ENCODE measurements at places on chromosomes 2 and 18.

GRCh38 chr2:125581557-125581956 is 1074.4 kb upstream of the GYPC start:
- no peak for DNase-seq

DNA sequence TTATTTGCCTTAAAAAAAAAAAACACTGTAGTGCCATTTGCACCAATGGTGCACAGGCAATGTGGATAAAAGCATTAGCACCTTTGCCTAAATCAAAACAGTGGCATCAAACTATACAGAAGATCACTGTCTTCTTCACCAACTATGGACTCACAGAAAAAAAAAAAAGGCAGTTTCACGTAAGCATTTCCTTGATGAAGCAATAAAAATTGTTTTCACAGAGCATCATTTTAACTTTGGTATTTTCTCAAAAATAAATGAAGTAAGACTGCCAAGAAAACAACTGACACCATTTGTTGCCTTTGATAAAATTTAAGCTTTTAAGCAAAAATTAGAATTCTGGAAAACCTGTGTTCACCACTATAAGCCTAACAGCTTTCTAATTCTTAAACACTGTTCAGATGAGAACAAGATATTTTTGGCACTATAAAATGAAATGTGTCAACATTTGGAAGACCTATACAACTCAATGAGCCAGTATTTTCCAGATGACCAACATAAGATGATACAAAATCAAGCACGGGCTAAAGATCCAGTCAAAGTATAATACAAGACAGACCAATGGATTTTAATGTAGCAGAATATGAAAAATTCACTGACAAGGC is 21.1 kb downstream of the METTL8 start:
- DNase-seq: no peak

DNA sequence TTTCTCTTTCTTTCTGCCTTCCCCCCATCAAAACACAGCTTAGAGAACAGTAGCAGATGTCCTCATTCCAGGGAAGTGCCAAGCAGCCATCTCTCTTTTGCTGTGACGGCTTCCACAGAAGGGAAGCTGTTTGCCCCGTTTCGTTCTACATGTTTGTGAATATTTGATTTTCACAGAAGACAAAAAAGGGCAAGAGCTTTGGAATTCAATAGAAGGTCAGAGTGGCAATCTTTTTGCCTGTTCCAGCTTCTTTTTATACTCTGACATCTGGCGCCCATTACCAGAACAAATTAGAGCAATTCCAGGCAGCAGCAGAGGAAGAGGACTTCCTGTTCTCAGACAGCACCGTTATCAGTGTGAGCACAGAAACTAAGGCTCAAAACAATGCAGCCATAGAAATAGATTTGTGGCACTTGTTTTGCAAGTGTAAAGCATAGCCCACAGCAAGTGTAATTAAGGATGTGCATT is 79.0 kb upstream of the CDH19 start:
- no peak for DNase-seq

- DNase-seq: no peak
Measured at GRCh38 chr2:5618271-5618670, 73.9 kb upstream of the SOX11 start.

GRCh38 chr2:110838657-110839384 is 106.4 kb downstream of the ACOXL start:
- DNase-seq: no peak

DNA sequence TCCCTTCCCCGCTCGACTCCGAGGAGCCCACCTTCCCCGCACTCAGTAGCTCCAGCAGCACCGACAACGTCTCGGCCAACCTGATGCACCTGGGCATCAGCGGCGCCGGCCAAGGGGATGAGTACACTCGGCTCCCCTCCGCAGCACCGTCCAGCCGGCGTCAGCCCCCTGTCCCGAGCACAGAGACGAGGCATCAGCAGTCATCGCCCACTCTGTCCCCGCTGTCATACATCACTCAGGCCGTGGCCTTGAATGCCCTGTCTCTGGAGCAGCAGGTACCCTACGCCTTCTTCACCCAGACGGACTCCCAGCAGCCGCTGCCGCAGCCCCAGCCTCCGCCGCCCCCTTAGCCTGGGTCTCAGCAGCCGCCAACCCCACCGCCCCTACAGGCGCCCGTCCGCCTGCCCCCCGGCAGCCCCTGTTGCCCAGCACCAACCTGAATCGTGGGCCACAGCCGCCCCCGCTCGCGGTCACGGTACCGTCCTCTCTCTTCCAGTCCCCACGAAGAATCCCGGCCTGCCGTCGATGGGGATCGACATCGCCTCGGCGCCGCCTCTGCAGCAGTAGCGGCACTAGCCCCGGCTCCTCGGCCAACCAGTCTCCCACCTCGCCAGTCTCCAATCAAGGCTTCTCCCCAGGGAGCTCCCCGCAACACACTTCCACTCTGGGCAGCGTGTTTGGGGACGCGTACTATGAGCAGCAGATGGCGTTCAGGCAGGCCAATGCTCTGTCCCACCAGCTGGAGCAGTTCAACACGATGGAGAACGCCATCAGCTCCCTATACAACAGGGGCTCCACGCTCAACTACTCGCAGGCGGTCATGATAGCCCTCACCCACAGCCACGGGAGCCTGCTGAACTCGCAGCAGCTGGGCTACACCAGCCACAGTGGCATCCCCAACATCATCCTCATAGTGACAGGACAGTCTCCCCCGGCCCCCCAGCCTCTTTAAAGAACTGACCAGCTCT is 1195.9 kb upstream of the CHAC2 start:
- no peak for DNase-seq

DNA sequence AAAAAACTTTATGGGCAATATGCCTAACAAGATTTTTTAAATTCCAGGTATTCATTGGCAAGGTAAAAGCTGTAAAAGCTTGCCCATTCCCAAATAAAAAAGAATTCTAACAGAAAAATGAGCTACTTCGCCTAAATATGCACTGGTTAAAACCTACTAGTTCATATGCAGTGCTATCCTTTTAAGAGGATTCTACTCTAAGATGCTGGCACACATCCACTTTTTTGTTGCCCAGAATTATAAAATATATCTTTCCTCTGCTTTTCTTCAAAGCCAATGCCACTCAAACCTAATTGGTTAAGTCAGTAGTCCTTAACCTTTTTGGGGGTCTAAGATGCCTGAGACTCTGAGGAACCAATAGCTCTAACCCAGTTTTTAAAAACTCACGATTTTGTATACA is 3.2 kb downstream of the XPO1 start:
- no peak for DNase-seq

GRCh38 chr2:197075281-197075680 is 148.8 kb upstream of the PGAP1 start:
- no peak for DNase-seq

GRCh38 chr2:100978582-100979191 is 23.4 kb upstream of the RPL31 start:
- no peak for DNase-seq

- DNase-seq: no peak
Measured at GRCh38 chr2:172562298-172562697, 6.4 kb downstream of the PDK1 start.

DNA sequence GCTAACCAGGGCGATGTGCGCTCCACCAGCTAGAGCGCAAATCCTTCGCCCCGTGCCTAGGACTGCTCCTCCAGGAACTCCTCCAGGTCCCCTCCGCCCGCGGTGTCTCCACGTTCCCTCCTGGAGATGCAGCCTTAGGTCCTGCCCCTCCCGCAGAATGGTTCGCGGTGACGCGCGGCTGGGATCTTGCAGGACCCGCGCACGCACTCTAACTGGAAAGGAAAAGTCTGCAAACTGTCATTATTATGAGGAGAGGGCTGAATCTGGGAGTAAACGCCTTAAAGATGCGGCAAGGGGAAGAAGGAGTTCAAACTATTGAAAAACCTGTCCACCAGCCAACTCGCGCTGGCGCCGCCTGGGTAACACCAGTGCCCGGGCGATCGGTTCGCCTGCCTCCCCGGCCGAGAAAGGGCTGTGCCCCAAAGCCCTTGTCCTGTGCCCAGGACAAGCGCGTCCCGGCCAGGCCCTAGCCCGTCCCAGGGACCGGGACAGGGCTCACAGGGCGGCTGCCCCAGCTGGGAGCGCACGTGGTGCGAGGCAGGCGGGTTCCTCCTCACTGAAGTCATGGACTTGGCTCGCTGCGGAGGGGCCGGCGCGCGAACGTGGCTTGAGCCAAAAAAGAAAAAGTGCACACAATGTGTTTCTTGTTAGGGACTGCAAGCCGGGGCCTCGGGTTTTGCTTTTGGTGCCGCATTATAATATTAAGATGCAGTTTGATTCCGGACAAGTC is 5.5 kb upstream of the ID2 start:
- DNase-seq: no peak

GRCh38 chr2:36451512-36451911 is 95.9 kb downstream of the CRIM1 start:
- no peak for DNase-seq

- DNase-seq: no peak
Measured at GRCh38 chr2:206442833-206443734, at the start of gene ADAM23. Gene ADAM23 (plus strand): TSS chr2:206443532. CDS start chr2:206443867, 335 bp downstream.

- no peak for DNase-seq
Measured at GRCh38 chr2:120399889-120400240, 53.9 kb downstream of the INHBB start.

DNA sequence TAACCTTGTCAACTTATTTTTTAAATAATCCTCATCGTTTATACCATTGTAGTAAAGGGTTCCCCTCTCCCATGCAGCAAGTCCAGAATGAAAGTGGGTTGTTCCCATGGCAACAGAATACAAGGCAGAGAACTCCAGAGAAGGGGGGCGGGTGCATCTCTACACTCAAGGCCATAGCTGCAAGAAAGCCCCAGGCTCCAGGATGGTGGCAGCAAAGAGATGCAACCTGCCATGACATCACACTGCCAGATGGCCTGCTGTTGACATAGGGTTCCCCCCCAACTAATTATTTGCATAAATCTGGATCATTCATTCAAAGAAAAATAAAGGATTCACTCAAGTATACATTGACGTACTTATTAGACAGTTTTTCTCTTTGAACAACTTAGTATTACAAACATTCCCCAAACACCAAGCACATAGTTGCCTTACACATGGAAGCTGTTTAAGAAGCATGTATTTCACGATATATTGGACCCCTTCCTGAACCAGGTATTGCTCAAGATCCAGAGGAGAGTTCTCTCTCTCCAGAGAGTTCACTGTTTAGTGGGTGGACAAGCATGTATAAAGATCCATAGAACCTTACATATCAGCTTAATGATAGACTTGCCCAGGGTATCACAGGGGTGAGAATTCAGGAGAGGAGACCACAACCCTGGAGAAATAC is 87.4 kb upstream of the KLF7 start:
- DNase-seq: no peak

GRCh38 chr18:79720359-79720733 is 40.7 kb downstream of the CTDP1 start:
- DNase-seq: no peak

- DNase-seq: no peak
Measured at GRCh38 chr2:241126771-241127202, 22.5 kb downstream of the PASK start.

DNA sequence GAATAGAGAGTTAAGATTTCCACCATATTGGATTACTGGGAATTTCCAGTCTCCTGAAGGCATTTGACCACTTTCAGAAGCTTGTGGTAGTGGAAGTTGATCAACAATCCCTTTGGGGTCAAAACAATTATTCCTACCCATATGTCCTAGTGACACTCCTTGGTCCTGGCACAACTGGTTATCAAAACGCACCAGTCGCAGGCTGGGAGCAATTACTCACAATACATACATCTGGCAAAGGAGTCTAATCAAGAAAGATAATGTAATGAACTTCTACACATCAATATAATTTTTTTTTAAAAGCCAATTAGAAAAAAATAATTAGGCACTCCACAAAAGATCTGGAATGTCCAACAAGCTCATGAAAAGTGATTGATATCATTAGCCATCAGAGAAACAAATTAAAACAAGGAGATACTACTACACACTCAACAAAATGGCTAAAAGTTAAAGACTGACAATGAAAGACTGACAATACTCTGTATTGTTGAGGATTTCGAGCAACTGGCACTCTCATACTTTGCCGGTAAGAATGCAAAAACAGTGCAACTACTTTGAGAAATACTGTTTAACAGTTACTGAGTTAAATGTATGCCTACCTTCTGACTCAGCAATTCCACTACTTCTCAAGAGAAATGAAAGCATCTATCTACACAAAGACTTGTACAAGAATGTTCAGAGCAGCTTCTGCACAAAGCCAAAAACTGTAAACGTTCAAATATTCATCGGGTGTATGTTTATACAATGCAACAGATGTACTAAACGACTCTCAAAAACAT is 2.0 kb downstream of the INO80C start:
- DNase-seq: no peak

DNA sequence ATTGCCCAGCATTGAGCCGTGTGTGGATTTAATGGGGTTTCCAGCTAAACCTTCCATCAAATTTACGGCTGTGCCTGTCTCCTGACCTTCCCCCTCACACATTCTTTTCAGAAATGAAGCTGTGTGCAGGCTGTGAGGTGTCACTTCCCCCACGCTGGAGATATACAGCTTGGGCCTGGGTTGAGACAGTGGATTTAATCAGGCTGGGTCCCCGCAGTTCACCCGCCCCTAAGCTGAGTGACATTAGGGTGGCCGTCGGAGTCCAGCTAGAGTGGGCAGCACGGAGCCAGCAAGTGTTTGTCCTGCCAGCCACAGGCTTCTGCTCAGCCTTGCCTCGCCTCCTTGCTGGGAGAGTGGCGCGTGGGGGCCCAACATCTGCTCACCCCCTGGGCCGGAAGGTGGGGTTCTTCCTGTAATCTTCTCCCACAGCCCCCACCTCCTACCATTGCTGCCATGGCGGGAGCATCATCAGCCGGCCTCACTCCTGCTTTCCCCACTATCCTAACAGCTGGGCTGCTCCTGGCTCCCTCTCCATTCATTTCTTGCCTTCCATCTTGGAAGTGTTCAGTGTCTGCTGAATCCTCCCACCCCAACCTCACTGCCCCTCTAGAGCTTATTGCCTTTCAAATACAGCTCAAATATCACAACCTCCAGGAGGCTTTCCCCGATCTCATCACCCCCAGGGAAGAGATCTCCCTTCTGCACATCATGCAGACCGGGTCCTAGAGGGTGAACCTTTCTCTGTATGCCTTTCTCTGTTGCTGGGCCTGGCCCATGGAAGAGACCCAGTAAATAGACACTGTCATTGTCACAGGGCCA is 149.0 kb downstream of the GLI2 start:
- no peak for DNase-seq

DNA sequence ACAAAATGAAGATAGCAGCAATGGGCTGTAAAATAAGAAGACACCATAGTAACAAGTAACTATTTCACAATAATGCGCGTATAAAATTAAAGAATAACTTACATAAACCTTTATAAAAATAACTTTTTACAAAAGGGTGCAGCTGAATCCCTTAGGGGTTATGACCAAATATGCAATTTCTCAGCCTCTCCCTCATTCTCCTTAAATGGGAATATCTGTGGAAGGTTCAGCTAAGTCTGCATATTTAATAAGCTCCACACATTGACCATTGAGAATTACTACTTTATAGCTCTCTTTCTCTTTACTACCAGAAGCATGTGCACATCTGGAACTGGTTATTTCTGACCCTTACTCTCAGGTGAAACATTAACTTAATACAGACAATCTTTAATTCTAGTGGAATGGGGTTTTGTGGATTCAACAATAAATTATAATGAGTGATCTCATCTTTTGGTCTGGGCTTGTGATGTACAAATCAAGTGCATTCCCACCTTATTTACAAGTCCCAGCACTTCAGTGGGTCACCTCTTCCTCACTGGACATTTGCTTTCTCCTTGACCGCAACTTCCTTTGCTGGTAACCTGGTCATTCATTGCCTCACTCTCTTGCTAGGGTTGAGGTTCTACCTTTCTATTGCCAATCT is 15.7 kb downstream of the ARHGAP15 start:
- DNase-seq: no peak

GRCh38 chr2:235049719-235050118 is 97.9 kb downstream of the SH3BP4 start:
- no peak for DNase-seq

All from stimulated activated CD4-positive, alpha-beta T cell treated with anti-CD3 and anti-CD28 coated beads, Interleukin-12 subunit alpha, Interleukin-12 subunit beta, amount 100 ng/mL, for 48 hours (primary cell).